ENCODE measurements at places on chromosomes 7 and 10.

DNA sequence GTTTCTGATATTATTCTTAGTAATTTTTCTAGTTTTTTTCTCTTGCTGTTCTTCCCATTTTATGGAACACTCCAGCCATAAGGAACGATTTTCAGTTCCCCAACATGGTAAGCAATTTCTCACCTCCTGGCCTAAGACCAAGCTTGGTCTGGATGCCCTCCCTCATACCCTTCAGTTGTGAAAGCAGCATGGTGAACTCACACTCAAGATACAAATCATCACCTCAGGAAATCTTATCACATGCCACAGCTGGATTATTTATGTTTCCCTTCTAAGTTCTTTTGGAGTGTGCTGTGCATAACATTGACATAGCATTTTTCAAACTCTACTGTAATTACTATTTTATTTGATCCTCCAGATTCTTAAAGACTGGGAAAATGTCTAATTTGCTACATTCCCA, 216.6 kb downstream of the AGMO start:
- no peak for DNase-seq

GRCh38 chr10:84012831-84013458, 126.4 kb upstream of the GHITM start:
- DNase-seq = no peak

DNA sequence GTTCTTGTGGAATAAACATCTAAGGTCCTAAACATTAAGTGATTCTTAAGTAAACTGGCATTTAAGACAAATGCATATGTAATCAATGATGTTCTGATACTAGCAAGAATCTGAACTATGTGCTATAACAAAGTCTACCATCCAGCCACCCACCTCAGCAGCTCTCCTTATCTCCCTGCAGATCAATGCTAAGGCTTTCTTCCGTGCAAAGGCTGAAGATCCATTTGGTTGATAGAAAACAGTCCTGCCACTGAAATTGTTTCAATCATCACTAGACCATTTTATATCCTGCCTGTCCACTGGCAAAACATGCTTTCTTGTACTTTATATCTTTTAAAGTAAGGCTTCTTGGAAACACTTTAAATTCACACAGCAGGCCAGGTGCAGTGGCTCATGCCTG, 6.3 kb upstream of the SMKR1 start:
- DNase-seq = no peak

DNA sequence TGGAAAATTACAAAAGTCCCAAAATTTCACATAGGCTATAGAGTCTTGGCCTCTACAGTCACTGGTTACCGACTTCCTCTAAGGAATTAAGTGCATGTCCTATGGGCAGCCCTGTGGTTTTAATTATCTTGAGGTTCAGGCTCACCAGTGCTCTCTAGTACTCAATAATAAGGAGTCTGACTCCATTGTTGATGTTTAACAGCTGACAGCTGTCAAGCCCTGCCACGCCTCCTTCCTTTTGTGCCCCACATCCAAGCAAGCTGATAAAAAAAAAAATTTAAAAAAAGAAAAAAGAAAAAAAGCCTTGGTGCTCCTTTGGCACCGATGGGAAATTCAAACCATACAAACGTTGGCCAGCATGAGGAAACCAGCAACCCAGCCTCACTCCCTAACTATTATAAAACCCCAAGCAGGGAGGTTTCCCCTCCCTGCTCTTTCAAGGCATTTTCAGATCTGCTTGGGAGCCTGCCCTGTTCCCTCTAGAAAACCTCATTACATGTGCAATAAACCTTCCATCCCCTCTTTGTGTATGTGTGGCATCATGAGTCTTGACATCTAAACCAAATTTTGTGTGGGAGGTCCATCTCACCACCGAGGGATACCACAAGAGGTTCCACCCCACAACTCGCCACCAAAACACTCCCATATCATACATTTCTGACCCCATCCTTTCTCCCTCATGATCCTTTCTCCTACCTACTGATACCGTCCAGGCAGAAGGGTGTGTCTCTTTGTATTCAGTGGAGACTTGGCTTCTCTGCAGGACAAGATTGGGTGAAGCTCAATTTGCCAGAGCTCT, 70.9 kb upstream of the CCDC71L start:
- DNase-seq = no peak

GRCh38 chr10:118062798-118063238, 16.1 kb upstream of the RAB11FIP2 start:
- DNase-seq = no peak

All from CD4-positive, alpha-beta T cell treated with Interleukin-12 subunit alpha and Interleukin-12 subunit beta, for 1 hour (primary cell).